ENCODE measurements at places on chromosomes 6 and 20. TPM values are rescaled to one million over a fixed set of nuclear protein-coding genes. Genes with fewer than 3 reads are reported as not detected.

The TENT5A gene
- polyA plus RNA-seq: 10.0 TPM

GRCh38 chr6:36666826-36667591, 11.5 kb upstream of the CDKN1A start:
- peak; percentile 89 for DNase-seq

- no peak for DNase-seq
Measured at GRCh38 chr6:6723361-6723760, 134.8 kb downstream of the LY86 start.

DNA sequence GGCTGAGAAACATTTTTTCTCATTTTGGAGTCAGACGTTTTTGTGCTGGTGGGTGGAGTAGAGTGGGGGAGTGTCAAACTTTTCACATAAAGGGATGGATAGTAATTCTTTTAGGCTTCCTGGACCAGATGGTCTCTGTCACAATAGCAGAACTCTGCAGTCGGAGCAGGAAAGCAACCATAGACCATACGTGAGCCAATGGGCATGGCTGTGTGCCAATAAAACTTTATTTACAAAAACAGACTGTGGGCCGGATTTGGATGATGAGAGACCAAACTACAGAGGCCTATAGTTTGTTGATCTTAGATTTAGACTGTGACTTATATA, 70.8 kb upstream of the SLC22A23 start:
- DNase-seq: no peak

GRCh38 chr6:143323729-143324470, 126.6 kb downstream of the ADAT2 start:
- DNase-seq: no peak

DNA sequence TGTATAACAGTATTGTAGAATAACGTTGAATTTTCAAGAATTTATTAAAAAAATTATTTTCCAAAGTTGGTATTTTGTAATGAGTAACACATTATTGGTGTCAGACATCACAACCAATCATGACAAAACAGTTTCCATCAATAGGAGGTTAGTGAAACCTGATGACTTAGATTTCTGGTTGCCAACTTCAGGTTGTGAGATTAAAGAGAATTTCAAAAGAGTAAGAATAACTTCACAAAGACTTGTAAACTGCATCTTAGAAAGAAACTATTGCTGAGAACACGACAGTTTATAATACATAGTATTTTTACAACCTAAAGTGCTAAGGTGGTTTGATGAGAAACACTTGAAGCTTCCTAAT, 159.2 kb upstream of the ARG1 start:
- no peak for DNase-seq

The PRSS35 gene
- polyA plus RNA-seq: 5.6 TPM

- no peak for DNase-seq
Measured at GRCh38 chr20:19833395-19833794, 75.3 kb downstream of the RIN2 start.

The NRSN1 gene
- polyA plus RNA-seq: not detected

Data from AG04450 (cell line).